ENCODE measurements at places on chromosomes 6 and 20. TPM values are rescaled to one million over a fixed set of nuclear protein-coding genes. Genes with fewer than 3 reads are reported as not detected.

Gene MAN1A1
- 2.0 TPM for polyA plus RNA-seq

Gene PRDM13
- 0.01 TPM for polyA plus RNA-seq

Gene MDC1
- polyA plus RNA-seq = 5.9 TPM

Gene FAM8A1
- 7.1 TPM for polyA plus RNA-seq

Gene COL21A1
- polyA plus RNA-seq = 1.5 TPM

Gene PLEKHG1
- 8.1 TPM for polyA plus RNA-seq

Gene ADGB
- polyA plus RNA-seq = not detected

Gene TRAPPC3L
- 0.01 TPM for polyA plus RNA-seq

Gene BANF2
- not detected for polyA plus RNA-seq

Gene PAX1
- polyA plus RNA-seq = 0.14 TPM

Gene HSPA1A
- 125 TPM for polyA plus RNA-seq

Gene LPA
- polyA plus RNA-seq = 0.08 TPM

Gene PARD6B
- polyA plus RNA-seq = 1.6 TPM

Gene COX4I2
- 2.6 TPM for polyA plus RNA-seq
